ENCODE measurements at places on chromosomes 4 and X.

DNA sequence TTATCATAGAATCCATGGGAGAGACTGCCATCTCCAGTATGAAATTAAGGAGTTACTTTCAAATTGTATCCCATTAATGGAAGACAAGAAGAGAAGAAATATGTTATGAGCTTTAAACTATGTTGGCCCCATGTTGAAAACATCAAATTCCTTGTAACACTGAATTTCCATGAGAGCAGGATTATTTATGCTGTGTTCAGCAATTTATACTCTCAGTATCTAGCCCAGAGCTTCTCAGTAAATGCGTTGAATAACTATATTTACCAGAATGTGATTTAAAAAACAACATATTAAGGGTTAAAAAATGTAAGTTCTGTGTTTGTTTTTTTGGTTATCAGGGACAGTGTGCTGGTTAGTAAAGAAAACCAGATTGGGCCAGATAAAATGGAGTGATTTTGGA is 74.2 kb downstream of the ADGRL3 start:
- no peak for DNase-seq

DNA sequence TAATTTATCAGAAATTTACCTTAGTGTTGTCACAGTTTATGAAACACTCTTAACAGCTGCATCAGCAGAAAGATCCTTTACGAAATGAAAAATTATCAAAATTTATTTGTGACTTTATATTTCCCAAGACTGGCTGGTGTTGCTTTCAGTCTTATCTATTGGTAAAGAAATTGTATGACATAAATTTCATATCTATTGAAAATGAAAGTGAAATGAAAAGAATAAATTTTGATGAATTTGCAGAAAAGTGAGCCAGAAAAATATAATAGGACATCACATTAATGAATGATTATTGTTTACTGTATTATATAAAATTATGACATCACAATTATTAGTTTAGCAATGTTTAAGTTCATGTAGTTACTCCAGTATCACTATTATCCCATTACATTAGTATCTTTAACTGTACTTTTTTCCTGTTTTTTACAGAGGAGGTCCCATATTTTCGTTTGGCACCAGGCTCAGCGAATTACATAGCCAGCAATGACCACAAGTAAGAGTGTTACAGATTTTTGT is 13.2 kb upstream of the TMEM165 start:
- no peak for DNase-seq

- DNase-seq = no peak
Measured at GRCh38 chr4:84498203-84498934, 723 bp downstream of the NKX6-1 start.

DNA sequence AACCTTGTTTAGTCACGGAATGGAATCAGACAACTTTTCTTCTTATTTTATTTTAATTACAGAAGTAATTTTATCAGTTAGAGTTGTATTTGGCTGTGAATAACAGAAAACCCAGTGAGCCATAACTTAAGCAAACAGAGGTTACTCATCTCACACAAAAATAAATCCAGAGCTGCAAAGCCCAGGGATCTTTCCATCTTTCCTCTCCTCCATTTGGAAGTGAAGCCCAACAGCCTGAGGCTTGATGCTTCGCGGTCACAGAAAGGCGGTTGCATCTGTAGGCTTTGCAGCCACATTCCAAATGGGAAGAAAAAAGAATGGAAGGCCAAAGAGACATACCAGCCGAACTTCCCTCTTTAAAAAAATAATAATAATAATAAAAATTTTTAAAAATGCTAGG is 22.6 kb downstream of the CHRNA9 start:
- DNase-seq = no peak

DNA sequence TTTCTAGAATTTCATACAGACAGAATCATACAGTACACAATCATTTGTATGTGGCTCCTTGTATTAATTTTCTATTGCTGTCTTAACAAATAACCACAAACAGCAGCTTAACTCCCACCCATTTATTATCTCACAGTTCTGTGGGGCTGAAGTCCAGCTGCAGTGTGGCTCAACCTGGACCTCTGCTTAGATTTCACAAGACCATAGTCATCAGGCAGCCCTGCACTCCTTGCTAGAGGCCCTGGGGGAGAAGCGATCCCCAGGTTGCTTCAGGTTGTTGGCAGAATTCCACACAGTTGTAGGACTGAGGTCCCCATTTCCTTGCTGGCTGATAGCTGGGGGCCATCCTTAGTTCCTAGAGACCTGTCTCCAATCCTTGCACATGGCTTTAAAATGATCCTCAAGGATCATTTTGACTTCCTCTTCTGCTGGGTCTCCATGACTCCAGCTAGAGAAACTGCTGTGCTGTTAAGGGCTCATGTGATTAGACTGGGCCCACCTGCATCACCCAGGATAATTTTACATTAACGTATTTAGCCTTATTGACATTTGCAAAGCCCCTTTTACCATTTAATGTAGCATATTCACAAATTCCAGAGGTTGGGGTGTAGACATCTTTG is 60.9 kb upstream of the SMAD1 start:
- DNase-seq = no peak

GRCh38 chrX:135006187-135006586 is 15.4 kb downstream of the SMIM10 start:
- no peak for DNase-seq
